ENCODE measurements at places on chromosomes 2 and 18. TPM values are rescaled to one million over a fixed set of nuclear protein-coding genes. Genes with fewer than 3 reads are reported as not detected.

GRCh38 chr2:122451697-122452096 lies 696.2 kb downstream of the TSN start:
- no peaks in the 10 kb centered on the region for H3K27me3 ChIP-seq
- no peak overlapping the region for H3K27ac ChIP-seq
- no peak overlapping the region for H3K4me3 ChIP-seq

CEP192 gene
- 24.3 TPM for total RNA-seq

PAX8 gene
- total RNA-seq, result 4.4 TPM

RBM43 gene
- 3.3 TPM for total RNA-seq
